ENCODE measurements at places on chromosomes 3 and 15. TPM values are rescaled to one million over a fixed set of nuclear protein-coding genes. Genes with fewer than 3 reads are reported as not detected.

DNA sequence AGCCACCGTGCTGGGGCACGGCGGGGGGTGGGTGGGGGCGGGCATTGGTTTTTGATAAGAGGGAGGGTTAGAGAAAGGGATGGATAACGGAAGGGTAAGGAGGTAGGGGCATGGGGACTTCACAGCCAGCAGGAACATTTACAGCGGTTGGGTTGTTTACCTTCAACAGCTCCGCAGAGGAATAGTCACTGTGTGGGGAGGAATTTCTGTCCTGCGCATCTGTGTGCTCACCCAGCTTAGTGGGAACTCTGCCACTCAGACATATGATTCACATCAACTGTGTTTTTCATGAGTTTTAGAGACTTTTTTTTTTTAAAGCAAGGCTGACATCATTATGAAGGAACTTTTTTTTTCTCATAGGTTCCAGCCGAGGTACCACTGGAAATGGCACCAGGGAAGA lies 19.6 kb downstream of the CHRD start:
- no peak for DNase-seq

DNA sequence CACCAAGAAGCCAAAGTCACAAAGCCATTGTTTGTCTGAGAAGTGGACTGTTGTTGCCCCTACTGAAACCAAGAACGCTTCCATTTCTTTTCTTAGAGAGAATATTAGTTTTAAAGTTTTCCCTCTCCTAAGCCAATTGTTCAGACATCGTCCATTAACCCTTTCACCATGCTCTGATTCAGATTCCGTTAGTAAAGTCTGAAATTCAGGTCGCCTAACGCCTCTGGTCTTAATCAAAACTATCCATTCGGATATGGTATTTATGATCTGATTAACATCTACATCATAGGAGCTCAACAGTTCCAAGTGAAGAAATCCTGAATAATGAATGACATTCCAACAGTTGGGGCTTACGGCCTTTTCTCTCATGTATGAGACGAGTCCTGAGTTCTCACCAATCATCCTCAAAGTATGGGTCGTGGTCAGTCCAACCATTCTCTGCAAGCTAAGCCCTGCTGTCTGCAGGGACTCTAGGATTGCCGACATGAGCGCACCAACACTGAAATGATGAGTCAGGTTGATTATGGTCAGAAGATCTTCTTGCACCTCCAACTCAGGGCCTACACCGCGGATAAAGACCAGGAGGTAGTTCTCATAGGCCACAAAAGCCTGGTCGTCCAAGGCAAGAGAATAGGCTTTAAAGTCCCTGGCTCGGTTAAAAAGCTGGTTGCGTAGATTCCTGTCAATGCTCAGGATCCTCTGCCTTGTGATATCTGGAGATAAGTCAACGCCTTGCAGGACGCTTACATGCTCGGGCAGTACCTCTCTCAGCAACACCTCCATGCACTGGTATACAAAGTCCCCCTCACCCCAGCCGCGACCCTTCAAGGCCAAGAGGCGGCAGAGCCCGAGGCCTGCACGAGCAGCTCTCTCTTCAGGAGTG lies 767 bp downstream of the EPM2AIP1 start:
- no peak for DNase-seq

GRCh38 chr15:66848686-66849392 lies 146.8 kb downstream of the SMAD6 start:
- no peak for DNase-seq

DNA sequence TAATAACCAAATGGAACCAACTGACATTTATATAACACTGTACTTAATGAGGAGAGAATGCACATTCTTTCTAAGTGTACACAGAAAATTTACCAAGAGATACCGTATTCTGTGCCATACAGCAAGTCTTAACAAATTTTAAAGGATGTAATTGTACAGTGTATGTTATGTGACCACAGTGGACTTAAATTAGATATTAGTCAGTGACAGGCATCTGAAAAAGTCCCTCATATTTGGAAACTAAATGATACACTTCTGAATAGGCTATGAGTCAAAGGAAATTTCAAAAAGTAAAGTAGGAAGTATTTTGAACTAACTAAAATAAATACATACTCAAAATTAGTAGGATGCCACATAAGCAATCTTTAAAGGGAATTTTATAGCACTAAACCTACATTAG lies 59.6 kb upstream of the P3H2 start:
- DNase-seq: no peak

DNA sequence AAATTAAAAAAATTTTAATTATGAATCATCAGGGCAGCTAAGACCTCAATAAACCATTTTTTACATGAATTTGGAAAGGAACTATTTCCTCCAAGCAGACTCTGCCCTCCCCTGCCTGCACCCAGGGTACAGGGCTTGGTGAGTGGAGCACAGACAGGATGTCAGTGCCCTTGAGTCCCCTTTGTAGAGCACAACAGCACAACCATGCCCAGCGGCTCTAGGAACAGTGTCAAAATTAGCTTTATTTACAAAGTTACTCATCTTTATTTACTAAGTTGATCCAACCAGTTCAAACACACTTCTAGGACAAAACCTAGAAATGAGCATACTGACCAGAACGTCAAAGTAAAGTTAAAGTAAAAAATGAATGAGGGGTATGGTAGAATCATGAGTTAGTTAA lies 90.6 kb upstream of the TSC22D2 start:
- no peak for DNase-seq

GRCh38 chr3:148477375-148477774 lies 220.3 kb upstream of the AGTR1 start:
- DNase-seq: no peak

GABRA5 gene
- not detected for total RNA-seq

ANKUB1 gene
- not detected for total RNA-seq

CNTN4 gene
- total RNA-seq: 41.1 TPM

All from mucosa of descending colon (tissue), 3 donors.